GM23338 (cell line): ENCODE measurements at places on chromosomes 1 and 21. TPM values are rescaled to one million over a fixed set of nuclear protein-coding genes. Genes with fewer than 3 reads are reported as not detected.
A peak's percentile ranks its signal among the peaks of the same experiment; 100 is the strongest.

DNA sequence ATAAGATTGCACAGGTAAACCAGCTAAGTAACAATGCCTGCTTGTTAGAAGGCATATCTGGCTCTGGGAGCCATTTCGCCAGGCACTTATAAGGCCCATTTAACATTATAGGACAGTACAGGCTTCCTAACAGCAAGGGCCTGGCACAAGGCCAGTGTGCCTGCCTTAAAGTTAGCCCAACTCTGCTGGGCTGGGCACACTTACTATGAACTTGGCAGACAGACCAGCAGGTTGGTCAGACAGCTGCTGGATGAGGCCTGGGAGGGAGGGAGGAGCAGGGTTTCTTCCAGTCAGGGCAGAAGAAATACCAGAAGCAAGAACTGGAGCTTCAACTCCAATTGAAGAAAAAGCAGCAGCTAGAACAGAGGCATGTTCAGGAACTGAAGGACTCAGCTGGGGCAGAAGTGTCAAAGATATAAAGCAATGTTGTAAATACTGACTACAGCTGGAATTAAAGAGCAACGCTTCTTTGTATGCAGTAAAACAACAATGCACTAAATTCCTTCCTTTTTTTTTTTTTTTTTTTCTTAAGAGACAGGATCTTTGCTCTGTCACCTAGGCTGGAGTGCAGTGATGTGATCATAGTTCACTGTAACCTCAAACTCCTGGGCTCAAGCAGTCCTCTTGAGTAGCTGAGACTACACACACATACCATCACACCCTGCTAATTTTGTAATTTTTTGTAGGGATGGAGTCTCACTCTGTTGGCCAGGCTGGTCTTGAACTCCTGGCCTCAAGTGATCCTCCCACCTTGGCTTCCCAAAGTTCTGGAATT is 4.9 kb downstream of the CACHD1 start:
- DNase-seq, result no peak

DNA sequence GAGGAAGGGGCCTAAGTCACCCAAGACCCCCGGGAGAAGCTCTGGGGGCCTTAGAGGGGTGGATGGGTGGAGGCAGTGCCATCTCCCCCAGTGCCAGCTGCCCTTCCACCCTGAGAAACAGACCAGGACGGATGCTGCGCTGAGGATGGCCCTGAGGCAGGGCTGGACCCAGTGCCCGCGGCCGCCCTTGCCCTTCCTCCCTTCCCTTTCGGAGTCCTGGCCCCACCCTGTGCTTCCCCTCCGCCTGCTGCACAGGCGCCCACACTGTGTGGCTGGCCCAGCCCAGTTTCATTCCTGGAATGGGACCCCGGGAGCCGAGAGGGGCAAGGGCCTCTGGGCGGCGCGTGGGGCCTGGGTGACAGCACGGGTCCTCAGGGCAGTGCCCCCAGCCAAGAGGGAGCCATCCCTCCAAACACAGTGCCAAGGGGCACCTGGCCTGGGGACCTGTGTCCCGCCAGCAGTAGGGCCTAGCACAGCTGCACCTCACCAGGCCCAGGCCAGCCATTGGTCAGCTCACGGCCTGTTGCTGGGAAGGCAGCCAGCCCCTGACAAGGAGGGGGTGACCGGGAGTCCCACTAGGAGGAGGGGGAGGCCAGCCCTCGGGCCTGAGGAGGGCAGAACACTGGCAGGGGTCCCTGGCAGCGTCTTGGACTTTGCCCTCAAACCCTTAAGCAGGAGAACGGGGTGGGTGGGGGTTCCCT is 13.4 kb upstream of the SKI start:
- DNase-seq, result no peak

DNA sequence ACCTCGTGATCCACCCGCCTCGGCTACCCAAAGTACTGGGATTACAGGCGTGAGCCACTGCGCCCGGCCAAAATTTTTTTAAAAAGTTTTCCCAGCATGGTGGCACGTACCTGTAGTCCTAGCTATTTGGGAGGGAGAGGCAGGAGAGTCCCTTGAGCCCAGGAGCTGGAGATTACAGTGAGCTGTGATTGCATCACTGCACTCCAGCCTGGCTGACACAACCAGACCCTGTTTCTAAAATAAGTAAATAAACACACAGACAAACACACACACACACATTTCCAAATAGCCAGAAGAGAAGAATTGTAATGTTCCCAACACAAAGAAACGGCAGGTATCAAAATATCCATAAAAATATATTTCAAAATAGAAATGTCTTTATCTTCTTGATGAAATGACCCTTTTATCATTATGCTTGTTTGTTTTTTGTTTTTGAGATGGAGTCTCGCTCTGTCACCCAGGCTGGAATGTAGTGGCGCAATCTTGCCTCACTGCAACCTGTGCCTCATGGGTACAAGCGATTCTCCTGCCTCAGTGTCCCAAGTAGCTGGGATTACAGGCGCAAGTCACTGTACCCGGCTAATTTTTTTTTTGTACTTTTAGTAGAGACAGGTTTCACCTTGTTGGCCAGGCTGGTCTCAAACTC is 9.3 kb downstream of the HES2 start:
- no peak for DNase-seq

GRCh38 chr1:202565890-202566602 is 144.2 kb downstream of the SYT2 start:
- DNase-seq, result no peak

DNA sequence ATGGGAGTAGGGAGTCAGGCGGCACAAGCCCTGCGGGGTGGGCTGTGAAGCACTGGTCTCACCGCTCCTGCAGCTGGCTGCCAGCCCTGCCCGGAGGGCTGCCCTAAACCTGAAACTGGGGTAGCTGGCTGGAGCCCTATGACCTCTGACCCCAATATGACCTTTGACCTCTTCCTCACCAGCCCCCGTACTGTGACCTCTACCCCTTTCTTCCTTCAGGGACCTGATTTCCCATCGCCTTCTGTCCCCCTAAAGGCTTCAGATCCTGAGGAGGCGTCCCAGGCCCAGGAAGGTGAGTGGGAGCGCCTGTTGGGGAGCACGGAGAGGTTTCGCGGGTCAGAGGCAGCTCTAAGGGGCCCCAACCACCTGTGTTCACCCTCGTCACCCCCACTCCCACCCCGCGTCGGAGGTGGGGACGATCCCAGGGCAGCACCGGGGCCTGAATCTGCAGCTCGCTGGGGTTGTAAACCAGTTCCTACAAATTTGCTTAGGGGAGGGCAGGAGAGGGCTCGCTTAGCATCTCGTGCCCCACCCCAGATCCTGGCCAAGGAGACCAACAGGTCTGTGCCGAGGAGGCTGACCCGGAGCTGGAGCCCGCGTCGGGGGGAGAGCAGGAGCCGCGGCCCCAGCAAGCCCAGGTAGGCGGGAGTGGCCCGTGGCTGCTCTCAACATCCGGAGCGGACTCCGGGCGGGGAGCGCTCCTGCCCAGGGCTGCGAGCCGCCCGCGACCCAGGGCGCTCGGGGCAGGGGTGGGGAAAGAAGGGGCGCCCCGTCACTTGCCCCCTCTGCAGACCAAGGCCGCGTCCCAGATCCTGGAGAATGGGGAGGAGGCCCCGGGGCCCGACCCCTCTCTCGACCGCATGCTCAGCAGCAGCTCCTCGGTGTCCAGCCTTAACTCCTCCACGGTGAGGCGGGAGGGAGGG is 7.3 kb downstream of the SYTL1 start:
- peak; percentile 87 for DNase-seq

- peak; percentile 67 for DNase-seq
These were observed 4.0 kb downstream of the CASQ2 start for GRCh38 chr1:115764541-115764940.

- DNase-seq, result no peak
These were observed 146.5 kb upstream of the LYPLAL1 start for GRCh38 chr1:219027146-219027673.

DNA sequence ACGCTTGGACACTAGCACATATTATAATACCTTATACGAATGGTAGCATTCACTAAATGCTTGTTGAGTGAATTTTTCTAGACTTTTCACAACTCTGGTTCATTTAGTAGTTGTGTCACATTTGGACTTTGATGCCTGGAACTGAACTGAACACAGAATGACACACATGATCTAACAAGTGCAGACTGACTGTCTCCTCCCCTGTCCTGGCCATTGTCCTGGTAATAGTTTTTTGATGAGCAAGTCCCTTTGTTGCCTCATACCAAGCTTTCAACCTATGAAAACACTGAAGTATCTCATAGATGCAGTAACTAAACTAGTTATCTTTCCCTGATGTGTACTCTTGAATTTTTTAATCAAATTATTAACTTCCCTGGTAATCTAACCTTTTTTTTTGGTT is 66.4 kb downstream of the LRRC8D start:
- DNase-seq, result no peak

DNA sequence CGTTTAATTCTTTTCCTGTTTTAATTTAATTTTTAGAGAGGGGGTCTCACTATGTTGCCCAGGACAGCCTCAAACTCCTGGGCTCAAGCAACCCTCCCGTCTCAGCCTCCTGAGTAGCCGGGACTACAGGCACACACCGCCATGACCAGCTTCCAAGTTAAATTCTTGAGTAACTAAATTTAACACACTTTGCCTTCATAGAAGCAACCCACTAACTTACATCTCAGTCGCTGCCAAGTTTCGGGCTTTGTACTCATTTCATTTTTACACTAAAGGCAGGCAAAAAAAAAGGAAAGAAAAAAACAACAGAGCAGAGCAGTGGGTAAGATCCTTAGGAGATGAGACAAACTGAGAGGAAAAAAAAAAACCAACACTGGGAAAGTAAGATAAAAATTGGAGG is 3.5 kb downstream of the TIAM1 start:
- DNase-seq, result no peak

GRCh38 chr1:202017749-202018467 is 7.5 kb downstream of the ELF3 start:
- DNase-seq, result peak; percentile 33

GRCh38 chr1:69171248-69171647 is 396.5 kb upstream of the LRRC7 start:
- DNase-seq, result no peak

- DNase-seq, result no peak
These were observed 12.3 kb downstream of the RAVER2 start for GRCh38 chr1:64757213-64757612.

- no peak for DNase-seq
These were observed 39.3 kb upstream of the RGS18 start for GRCh38 chr1:192118881-192119405.

DNA sequence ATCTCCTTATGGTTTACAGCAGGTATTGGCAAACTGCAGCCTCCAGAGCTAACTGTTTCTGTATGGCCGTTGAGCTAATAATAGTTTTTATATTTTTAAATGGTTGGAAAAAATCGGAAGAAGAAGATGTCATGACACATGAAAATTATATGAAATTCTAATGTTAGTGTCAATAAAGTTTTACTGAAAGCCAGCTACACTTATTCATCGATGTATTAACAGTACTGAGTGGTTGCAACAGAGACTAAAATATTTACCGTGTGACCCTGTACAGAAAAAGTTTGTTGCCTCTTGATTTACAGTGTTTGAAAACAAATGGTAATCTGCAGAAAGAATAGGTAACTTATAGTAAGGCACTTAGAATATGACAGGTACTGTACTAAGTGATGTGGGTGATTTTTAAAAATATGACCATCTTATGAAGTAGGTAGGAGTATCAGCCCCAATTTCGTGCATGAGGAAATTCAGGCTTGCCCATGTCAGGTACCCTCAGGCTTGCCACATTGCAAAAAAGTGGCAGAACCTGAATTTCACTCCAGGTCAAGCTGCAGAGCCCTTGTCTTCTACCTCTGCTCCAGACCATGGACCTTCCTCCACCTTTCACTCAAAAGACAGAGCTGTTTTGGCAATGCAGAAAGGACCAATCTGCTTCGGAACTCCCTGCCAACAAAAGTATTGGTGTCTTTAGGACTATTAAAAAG is 311.9 kb upstream of the RUNX1 start:
- no peak for DNase-seq

GRCh38 chr1:15957221-15958095 is 18.4 kb downstream of the ZBTB17 start:
- DNase-seq, result peak; percentile 86

DNA sequence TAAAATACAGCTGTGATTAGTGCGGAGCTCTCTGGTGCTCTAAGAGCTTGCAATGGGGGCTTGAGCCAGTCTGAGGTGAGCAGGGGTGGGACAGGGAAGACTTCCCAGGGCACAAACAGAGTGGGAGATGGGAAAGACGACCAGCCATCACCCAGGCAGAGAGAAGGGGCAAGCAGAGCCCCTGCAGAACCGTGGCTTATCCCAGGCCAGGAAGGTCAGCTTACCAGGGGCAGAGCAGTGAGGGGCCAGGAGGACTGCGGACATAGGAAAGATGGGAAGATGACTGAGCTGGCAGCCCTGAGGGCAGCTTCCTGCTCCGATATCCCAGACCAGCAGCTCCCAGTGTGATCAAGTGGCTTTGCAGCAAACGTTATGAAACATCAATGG is 55.4 kb upstream of the IFFO2 start:
- no peak for DNase-seq

GRCh38 chr1:45134461-45134873 is 71.9 kb downstream of the ZSWIM5 start:
- DNase-seq, result no peak

DNA sequence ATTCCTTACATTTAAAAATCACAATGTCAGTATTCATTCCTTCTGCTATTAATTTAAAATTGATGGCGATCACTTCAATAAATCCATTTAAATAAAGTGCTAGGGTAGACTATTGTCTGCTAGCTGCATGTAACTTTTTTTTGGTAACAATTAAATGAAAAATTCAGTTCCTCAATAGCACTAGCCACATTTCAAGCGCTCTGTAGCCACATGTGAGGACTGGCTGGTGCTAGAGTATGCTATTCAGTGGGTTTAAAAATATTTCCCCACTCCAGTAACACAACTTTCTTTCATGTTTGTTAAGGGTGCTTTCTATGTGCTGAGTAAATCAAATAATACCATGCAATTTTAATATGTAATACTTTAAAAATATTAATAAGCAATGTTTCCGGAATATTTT is 108.2 kb downstream of the LTN1 start:
- DNase-seq, result peak; percentile 19

GRCh38 chr1:200979574-200980451 is 43.7 kb downstream of the KIF21B start:
- peak; percentile 87 for DNase-seq

DNA sequence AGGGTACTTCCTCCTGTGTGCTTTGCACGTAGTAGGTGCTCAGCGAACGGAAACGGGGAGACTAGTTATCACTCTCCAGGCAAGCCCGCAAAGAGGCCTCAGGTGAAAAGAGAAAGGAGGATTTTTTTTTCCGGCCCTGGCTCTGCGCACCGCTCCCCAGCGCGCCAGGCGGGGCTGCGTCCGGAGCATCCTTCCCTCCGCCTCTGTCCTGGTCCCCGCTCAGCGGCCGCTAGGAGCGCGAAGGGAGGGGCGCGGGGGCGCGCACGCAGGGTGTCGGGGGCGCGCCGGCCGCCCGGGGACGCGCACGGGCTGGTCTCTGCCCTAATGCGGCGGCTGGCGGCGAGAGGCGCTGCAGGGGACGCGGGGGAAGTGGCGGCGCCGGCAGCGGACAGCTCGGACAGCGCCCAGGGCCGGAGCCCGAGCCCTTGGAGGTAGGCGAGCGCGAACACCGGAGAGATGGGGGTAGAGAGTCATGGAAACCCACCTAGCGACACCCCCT is 42.3 kb upstream of the NFASC start:
- peak; percentile 94 for DNase-seq

The RGS4 gene
- total RNA-seq, result 0.38 and 1.0 TPM in 2 replicates

The KCNJ9 gene
- 0.08 and 0.24 TPM in 2 replicates for total RNA-seq

The TPTE gene
- not detected in 2 replicates for total RNA-seq

The ADAR gene
- 188 TPM in 2 replicates for total RNA-seq

The WDR64 gene
- not detected in 2 replicates for total RNA-seq

The PRELP gene
- total RNA-seq, result 0.03 and 0.08 TPM in 2 replicates

The KCNA3 gene
- 3.0 and 4.2 TPM in 2 replicates for total RNA-seq

The CATSPERE gene
- not detected in 2 replicates for total RNA-seq

The JAM2 gene
- total RNA-seq, result 4.9 and 8.7 TPM in 2 replicates

The AMPD1 gene
- not detected in 2 replicates for total RNA-seq

The TIPRL gene
- 15.9 and 17.1 TPM in 2 replicates for total RNA-seq

The TTC34 gene
- total RNA-seq, result 0.31 and 0.35 TPM in 2 replicates
